ENCODE measurements at places on chromosomes 2 and 18.

GRCh38 chr2:176646033-176646615, 376.9 kb downstream of the MTX2 start:
- DNase-seq = no peak

GRCh38 chr2:60715561-60715960, 40.5 kb upstream of the PAPOLG start:
- DNase-seq = no peak

GRCh38 chr18:79508565-79509535, 113.1 kb downstream of the NFATC1 start:
- DNase-seq = no peak

DNA sequence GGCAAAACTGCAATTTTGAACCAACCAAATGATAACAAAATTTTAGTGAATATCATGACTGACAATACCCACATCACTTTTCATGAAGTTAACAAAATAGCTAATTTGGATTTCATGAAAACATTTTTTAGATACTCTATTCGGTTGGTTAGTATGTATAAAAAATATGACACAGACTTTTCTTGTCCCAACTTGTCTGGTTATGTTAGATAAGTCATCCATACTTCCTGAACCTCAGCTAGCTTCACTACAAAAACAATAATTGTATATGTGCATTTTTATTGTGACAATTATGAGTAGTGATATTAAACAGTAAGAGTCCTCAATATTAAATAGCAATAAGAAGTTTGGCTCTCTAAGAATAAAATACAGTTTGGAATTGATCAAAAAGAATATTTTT, 408.1 kb upstream of the DSEL start:
- no peak for DNase-seq
